ENCODE measurements at places on chromosomes 4 and X. TPM values are rescaled to one million over a fixed set of nuclear protein-coding genes. Genes with fewer than 3 reads are reported as not detected.

The PDLIM3 gene
- 445 TPM for total RNA-seq

The SATL1 gene
- total RNA-seq = not detected

The TDO2 gene
- 0.21 TPM for total RNA-seq

The SLC7A11 gene
- total RNA-seq = 0.75 TPM

The F8 gene
- 17.2 TPM for total RNA-seq

DNA sequence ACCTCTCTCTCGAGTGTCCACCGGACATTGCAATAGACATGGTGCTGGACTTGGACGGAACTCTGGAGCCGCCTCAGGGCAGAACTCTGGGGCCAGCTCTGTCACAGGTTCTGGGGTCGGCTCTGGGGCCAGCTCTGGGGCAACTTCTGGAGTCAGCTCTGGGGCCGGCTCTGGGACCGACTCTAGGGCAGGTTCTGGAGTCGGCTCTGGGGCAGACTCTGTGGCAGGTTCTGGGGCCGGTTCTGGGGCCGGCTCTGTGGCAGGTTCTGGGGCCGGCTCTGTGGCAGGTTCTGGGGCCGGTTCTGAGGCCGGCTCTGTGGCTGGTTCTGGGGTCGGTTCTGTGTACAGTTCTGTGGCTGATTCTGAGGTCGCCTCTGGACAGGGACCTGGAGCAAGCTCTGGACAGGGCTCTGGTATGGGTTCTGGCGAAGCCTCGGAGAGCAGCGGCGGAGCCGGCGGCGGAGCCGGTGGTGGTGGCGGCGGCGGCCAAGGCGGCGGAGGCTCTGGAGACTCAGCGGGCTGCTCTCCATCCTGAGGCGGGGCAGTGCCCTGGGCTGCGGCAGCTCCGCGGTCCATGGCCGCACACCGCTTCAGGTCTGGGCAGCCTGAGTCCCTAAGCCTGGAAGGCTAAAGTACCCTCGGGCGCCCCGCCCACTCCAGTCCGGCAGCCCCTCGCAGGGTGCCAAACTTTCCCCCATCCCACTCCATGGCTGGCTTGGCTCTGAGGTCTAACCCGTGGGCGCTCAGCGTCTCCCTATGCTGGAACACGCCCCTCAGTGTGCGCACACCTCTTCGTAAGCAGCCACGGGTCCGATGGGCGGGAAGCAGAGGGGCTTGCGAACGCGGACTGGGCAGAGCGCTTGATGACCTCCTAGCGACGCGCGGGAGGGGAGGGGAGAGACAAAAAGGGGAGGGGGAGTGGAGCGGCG lies at the start of gene DGKK:
Gene DGKK, minus strand, starts transcription at position 723 of the 929 bp plus-strand sequence. Its CDS starts 147 bp downstream, at position 576.
- peaks cover 2% of the 10 kb centered on the region for H3K4me1 ChIP-seq
- DNase-seq = no peak
- H3K36me3 ChIP-seq = no peaks in the 10 kb centered on the region
- H3K27ac ChIP-seq = no peak within 1 kb of the TSS
- H3K27me3 ChIP-seq = peaks cover 7% of the 10 kb centered on the region
- H3K4me3 ChIP-seq = no peak within 1 kb of the TSS

DNA sequence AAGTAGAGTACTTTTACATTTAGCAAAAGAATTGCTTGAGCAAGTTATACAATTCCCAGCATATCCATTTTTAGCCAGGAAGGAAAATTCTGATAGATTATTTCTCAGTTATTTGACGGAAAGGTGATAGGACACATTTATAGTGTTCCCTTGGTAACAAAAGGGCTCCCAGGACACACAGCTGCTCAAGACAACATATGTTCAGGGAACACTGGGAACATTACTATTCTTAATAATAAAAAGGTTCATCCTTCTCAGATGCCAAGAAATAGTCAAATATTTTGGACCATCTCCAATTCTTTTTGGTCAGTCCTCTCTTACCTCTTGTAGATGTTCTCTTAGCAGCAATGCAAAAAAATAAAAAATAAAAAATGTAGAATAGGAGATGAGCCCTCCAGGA lies 66.8 kb upstream of the SMAD1 start:
- no peaks in the 10 kb centered on the region for H3K4me1 ChIP-seq
- H3K27me3 ChIP-seq = no peaks in the 10 kb centered on the region
- no peaks in the 10 kb centered on the region for H3K36me3 ChIP-seq

DNA sequence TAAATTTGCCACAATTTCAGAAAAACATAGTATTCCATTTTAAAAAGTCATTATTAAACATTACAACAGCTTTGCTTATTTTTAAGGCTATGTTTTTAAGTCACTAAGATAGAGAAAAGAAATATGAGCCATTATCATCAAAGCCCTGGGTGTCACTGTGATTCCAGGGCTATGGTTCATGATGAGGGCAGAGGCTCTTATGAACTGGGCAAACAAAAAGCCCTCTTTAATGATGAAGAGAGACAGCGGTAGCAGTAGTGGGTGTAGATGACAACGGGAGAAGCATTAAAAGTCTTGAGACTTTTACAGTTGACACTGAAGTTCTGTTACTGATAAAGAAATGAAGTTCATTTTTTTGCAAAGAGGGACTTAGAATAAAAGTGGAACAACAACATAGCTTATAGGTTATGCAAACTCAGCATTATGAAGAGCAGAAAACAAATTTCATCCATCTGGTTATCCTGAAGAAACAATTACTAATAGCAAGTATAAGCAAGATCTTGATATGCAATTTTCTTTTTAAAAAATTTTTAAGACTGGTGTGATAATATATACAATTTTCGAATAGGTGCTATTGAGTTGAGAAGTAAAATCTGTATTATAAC lies 202.7 kb upstream of the ETNPPL start:
- DNase-seq = no peak
- no peak overlapping the region for H3K27ac ChIP-seq
- no peaks in the 10 kb centered on the region for H3K36me3 ChIP-seq

GRCh38 chr4:8394061-8394519 lies 46.4 kb downstream of the ACOX3 start:
- peaks cover 6% of the 10 kb centered on the region for H3K4me1 ChIP-seq
- H3K4me3 ChIP-seq = no peak overlapping the region
- H3K36me3 ChIP-seq = peaks cover 48% of the 10 kb centered on the region
- no peak for DNase-seq

GRCh38 chr4:168515222-168516011 lies 18.6 kb downstream of the PALLD start:
- H3K4me1 ChIP-seq = no peaks in the 10 kb centered on the region
- H3K27me3 ChIP-seq = no peaks in the 10 kb centered on the region
- DNase-seq = no peak
- H3K4me3 ChIP-seq = no peak overlapping the region
- no peak overlapping the region for H3K27ac ChIP-seq

GRCh38 chr4:38759113-38759789 lies 23.5 kb downstream of the TLR10 start:
- H3K4me1 ChIP-seq = no peaks in the 10 kb centered on the region
- DNase-seq = peak; percentile 73
- H3K27ac ChIP-seq = no peak overlapping the region
- no peaks in the 10 kb centered on the region for H3K27me3 ChIP-seq
- no peaks in the 10 kb centered on the region for H3K36me3 ChIP-seq

- H3K27ac ChIP-seq = no peak overlapping the region
- no peaks in the 10 kb centered on the region for H3K36me3 ChIP-seq
- no peaks in the 10 kb centered on the region for H3K27me3 ChIP-seq
- no peak overlapping the region for H3K4me3 ChIP-seq
Measured at GRCh38 chr4:159010563-159011260, 92.2 kb upstream of the RAPGEF2 start.

GRCh38 chr4:155234206-155234605 lies 25.8 kb downstream of the NPY2R start:
- H3K4me1 ChIP-seq = no peaks in the 10 kb centered on the region
- no peak for DNase-seq
- H3K36me3 ChIP-seq = no peaks in the 10 kb centered on the region

Data from ascending aorta (tissue), 2 donors.